ENCODE measurements at places on chromosomes 7 and 10.

DNA sequence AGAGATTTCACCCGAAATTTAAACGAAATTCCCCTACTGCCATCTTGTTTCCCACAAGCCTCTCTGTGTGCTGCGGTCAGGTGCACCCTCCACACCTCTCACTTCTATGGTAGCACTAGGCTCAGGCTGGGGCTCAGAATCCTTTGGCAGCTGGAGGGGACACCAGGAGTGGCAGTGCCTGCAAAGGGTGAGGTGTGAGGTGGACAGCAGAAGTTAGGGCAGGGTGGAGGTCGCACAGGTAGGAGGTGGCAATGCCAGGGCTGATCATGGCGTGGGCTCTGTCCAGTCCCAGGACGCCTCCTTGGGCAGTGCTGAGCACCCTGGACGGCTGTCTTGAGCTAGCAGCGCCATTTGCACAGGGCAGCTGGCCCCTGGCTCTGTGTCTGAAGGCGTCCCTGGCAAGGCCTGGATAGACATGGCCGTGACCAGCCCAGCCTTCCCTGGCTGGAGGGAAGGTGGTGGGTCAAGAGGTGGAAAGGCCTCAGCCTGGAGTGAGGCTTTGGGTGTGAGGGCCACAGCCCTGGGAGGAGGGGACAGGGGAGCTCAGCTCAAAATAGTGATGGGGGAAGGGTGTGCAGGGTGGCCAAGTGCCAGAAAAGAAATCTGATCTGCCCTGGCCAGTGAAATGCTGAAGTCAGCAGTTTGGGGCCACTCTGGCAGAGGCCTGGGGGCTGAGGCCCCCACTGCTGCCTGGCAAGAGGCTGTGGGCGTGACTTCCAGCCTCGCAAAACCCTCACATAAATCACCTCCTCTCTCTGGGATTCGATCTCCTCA, 40.0 kb downstream of the ZCCHC24 start:
- DNase-seq, result no peak

DNA sequence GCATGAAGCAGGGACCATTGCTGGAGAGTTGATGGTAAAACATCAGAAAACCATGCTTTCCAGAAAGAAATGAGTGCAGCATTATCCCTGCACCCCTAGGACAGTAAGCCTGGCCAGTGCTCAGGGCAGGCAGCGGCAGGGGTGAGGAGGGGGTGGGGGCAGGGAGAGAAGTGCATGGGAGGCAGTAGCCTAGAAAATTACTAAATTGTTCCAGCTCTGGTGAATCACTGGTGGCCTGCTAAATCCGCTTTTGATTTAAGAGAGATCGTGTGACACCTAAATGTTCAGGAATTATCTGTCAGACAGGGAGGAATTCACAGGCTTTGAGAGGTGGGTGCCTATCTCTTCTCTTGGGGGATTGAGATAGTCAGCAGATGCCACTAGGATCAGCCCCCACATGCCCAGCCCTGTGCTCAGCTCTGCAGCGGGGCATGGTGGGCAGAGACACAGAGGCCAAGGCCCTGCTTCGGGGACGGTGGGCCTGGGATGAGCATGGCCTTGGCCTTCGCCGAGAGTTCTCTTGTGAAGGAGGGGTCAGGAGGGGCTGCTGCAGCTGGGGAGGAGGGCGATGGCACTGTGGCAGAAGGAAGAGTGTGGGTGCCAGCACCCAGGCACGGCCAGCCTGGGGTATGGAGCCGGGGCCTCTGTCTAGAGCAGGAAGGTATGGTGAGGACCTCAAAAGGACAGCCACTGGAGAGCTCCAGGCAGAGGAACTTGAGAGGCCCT, 5.0 kb upstream of the AQP1 start:
- no peak for DNase-seq

GRCh38 chr10:10644676-10645385, 372.8 kb upstream of the CELF2 start:
- no peak for DNase-seq

DNA sequence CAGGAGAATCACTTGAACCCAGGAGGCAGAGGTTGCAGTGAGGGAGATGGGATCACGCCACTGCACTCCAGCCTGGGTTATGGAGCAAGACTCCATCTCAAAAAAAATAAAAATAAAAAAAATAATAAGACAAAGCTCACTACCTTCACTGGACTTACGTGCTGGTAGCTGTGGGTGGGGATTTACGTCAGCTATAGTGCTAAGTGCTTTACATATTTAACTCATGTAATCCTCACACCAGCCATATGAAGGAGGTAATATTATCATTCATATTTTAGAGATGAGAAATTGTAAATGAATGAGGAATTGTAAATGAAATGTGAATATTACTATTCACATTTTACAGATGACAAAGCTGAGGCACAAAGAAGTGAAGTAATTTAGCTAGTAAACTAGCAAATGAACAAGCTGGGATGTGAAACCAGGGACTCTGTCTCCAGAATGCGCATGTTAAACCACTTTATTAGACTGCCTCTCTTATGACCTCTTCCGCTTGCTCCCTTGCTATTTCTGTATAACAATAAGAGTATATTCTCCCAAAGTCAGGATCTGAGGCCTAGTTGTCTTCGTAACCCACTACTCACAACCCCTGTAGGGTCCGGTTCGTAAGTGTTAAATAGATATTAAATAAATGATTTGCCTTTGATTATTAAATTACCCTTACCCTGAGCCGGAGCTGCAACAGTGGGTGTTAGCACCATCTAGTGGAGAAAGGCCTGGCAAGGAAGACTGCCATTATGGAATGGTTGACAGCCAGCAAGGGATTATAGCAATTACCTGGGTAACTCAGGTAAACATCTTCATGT, 70.2 kb downstream of the HTR7 start:
- DNase-seq, result no peak

DNA sequence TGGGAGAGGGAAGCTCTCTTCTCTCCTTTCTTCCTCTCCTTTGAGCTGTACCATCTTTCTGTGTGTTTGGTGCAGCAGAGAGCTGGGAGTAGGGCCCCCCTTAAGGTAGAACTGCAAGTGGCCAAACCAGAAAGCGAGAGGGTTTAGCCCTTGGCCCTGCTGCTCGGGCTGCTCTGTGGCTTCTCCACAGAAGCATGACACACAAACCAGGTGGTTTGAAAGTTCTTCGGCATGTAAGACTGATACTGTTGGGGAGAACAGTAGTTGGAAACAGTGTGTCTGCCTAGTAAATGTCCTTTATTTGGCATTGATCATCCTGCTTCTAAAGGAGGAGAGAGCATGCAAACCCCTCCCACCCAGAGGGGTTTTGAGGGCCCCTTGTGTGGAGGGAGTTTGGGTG, 277.8 kb downstream of the CELF2 start:
- no peak for DNase-seq

DNA sequence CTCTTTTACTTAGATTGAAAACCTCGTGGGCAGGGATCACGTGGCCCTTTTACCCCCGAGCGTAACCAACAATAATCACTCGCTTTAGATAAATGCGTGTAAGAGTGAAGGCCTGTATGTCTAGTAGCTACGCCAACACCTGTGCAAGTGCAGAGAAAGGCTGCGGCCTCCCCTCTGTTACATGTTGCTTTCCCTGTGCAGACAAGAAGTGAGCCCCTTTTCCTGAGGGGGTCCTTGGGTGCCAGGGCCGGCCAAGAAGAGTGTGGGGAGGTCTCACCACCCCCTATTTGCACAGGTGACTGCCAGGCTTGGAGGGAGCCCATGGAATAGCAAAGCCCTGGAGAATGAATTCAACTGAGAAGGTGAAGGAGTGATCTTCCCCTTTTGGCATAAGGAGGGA, 35.6 kb upstream of the CNPY1 start:
- no peak for DNase-seq

- no peak for DNase-seq
Observed at GRCh38 chr7:1022801-1023465, 21.4 kb upstream of the GPR146 start.

GRCh38 chr7:47482013-47482875, 99.7 kb downstream of the TNS3 start:
- no peak for DNase-seq

DNA sequence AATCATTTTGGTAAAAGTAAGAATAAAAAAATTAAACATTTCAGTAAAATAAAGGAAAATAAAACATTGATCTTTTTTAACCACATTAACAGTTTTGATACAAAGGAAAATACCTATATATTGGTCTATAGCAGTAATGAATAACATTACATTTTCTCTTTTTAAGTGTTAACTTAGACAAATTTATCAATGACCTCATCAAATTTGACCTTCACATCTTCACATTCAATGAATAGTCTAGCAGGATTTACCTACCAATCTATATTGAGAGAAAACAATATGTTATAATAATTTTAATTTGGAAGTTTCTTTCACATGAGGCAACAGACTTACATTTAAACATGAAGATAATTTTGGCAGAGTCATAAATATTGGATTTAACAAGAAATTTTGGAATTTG, 17.9 kb upstream of the UBE2D1 start:
- no peak for DNase-seq

GRCh38 chr7:149469806-149470205, 8.9 kb upstream of the ZNF777 start:
- no peak for DNase-seq

DNA sequence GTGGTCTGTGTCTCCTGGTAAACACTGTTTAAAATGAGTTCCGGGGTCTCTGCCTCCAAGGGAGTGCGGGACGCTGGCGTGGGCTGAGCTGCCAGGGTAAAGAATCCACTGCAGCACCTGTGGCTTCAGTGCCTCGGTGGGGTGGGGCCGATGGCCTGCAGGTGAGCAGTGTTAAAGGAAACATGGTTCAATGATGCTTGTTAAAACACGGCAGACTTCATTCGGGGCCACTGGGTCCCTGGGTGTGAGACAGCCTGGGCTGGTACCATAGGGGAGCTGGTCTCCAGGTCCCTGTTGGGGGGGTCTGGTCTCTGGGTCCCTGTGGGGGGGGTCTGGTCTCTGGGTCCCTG, 24.9 kb upstream of the KNDC1 start:
- DNase-seq, result no peak

- DNase-seq, result no peak
Observed at GRCh38 chr10:110686047-110686446, 41.9 kb downstream of the RBM20 start.

GRCh38 chr10:116974456-116975005, 30.5 kb downstream of the SHTN1 start:
- no peak for DNase-seq

DNA sequence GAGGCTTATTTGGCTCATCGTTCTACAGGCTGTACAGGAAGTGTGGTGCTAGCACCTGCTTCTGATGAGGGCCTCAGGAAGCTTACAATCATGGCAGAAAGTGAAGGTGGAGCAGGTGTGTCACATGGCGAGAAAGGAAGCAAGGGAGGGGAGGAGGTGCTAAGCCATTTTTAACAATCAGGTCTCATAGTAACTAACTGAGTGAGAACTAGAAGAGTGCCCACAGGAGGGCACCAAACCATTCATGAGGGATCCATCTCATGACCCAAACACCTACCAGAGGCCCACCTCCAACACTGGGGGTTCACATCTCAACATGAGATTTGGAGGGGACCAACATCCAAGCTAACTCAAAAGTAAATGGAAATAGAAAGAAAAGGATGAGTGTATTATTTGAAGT, 78.1 kb downstream of the CXCL12 start:
- DNase-seq, result no peak

DNA sequence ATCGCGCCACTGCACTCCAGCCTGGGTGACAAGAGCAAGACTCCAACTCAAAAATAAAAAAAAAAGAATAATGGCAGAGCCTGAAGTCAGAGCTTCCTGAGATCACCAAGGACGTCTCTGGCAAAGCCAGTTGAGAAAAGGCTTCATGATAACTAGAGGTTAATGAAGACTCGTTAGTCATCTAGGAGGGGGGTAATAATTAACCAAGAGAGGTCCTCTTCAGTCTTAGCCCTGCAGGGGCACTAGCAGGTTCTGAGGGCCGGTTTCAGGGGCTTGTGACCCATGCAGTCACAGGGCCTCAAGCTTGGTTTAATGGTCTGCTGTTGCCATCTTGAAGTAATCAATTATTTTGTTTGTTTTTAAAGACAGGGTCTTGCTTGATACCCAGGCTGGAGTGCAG, 28.6 kb upstream of the PROSER2 start:
- no peak for DNase-seq

GRCh38 chr10:86188326-86188725, 178.3 kb downstream of the GRID1 start:
- DNase-seq, result no peak
